ENCODE measurements at places on chromosomes 1 and 21.

DNA sequence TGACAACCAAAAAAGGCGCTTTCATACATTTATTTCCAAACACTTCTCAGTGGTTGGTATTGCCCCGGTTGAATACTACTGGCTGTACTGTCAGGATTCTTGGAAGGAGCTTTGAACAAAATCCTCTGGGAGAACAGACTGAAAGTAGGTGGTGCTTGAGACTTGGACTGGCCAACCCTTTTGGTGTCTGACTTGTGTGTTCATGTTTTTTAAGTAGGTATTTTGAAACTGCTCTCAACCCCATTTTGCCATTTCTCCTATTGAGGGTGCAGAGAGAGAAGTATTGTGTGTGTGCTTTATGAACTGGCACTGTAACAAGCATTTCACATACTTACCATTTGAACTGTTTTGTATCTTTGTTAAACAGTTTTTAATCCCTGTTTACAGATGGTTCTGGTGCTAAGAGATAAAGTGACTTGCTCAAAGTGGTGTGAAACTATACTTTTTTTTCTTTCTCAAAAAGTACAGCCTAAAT is 21.2 kb downstream of the ARID1A start:
- no peak for DNase-seq

- no peak for DNase-seq
These were observed 10.8 kb downstream of the OLIG1 start for GRCh38 chr21:33080776-33081175.

DNA sequence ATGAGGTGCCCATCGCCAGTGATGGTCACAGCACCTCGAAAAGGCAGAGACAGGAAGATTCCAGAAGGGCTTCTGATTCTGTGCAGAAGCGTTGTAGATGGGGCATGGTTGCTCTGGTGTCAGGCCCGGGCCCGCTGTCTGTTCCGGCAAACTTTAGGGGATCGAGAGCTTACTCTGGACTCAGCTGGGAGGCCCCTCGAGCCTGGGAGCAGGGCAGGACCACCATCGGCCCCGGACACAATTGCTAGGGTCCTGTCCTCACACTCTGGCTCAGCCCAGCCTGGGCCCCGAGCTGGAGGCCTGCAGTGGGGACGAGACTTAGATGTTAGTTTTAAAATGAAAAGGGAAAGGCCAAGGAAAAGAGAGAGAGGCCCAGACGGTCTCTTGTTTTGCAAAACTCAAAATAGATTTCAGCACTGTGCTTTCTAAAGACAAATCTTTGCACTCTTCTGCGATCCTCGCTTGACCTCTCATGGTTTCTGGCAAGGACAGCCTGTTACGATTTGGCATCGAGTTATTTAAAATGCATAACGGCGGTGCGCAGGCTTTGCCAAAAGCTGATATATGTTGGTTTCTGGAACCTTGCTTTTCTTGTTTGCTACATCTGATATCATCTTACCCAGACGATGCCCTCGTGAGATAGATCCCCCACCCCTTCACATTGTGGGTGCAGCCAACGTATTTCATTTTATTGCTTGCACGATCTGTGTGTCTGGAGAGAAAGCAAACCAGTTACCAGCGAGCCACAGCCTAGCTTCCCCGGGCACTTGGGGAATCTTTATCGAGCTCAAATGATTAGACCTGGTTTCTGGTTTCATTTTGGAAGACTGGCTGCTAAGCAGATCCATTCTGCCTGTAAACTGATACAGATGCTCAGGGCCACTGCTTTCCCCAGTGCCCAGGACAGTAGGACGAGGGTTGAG is 58.0 kb downstream of the PRDM16 start:
- DNase-seq: no peak

DNA sequence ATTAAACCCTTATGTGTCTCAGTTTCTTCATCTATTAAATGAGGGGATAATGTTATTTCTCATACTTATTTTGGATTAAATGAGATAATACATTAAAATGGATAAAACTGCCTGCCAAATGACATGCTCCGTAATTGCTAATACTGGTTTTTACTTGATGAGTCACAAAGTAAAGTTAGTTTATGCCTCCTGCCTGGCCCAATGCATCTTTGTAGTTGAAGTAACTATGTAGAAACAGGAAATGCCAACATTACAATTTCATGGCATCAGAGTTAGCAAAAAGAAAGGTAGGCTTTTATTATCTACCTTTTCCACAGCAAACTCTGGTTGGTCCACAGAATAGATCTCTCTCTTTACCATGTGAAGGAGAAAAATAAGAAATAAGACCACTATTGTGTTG is 214.5 kb downstream of the TBX15 start:
- DNase-seq: no peak
